Mesothelial cell of epicardium (in vitro differentiated cells): ENCODE measurements at places on chromosomes 11 and 22.

DNA sequence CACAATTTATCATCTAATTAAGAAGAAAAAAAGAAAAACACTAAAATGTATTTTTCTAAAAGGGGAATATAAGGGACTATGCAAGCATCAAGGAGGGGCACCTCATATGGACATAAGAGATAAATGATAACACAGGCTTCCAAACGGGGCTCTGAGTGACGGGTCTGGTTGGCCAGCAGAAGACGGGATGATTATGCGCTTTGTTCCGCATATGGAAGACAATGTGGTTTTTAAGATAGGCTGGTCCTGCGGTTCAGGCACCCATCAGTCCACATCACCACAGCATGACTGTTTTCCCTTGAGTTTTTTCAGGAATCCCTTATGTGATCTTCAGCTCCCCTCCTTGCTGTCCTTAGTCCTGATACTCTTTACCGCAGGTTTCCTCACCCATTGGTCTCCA is 404.6 kb downstream of the OPCML start:
- no peak for DNase-seq

GRCh38 chr11:65915821-65916251 is 3.0 kb downstream of the C11orf68 start:
- DNase-seq = no peak

GRCh38 chr11:88345408-88345807 is 7.9 kb upstream of the CTSC start:
- no peak for DNase-seq

DNA sequence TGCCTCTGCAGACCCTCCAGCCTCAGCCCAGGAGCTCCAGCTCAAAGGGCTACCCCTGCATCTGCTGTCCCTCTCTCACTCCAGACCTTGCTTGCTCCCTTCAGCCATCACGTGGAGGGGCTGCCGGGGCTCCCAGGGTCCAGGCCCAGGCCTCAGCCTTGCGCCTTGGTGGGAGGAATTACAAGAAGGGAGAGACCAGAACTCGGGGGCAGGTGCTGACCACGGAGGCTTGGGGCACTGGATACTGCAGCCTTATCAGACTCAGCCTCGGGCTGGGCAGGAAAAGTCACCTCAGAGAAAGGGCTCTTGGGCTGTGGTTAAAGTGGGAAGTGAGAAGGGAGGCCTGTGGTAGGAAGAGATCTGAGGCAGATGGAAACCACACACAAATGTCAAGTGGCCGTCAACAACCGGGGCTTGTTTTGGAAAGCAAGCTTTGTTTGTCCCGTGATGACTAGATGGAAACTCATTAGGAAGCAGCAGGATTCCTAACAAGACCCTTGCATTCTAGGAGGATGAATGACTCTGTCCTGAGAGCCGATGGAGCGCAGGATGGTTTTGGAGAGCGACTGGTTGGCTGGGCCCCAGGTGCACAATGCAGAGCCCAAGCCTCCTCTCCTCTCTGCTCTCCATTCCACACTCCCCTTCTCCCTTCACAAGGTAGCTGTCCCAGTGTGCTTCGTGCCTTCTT is 1321.7 kb downstream of the TBC1D22A start:
- DNase-seq = no peak

DNA sequence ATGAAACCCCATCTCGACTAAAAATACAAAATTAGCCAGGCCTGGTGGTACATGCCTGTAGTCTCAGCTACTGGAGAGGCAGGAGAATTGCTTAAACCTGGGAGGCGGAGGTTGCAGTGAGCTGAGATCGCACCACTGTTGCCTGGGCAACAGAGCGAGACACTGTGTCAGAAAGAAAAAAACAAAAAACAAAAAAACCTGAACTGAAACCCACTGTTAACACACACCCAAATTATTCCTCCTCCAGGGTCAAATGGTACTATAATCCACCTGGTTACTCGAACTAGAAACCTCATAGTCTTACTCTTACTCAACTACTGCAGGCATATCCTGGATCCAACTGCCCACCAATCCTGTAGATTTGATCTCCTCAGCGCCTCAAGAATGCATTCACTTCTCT is 35.5 kb downstream of the USP28 start:
- DNase-seq = no peak

GRCh38 chr22:36333644-36334043 is 54.1 kb downstream of the MYH9 start:
- DNase-seq = no peak

- peak; percentile 42 for DNase-seq
Observed at GRCh38 chr22:17264321-17265052, 45.3 kb upstream of the ADA2 start.
